ENCODE measurements at places on chromosomes 11 and 22.

DNA sequence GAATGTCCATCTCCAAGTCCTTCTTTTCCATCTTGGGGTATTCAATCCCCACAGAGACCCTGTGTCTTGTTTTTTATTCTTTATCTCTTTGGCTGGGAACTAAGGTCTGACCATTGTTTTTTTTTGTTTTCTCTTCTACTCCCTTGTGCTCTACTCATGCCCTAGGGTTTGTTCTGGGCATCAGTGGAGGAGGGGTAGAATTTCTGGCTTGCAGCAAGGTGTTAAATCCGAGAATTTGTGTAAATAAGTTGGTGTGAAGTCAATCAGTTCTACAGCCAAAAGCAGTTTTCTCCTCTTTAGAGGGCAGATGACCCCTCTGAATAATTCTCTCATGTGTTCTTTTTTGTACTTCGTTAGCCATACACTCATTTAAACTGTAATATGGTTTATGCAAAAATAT is 10.7 kb downstream of the CECR2 start:
- DNase-seq = no peak

DNA sequence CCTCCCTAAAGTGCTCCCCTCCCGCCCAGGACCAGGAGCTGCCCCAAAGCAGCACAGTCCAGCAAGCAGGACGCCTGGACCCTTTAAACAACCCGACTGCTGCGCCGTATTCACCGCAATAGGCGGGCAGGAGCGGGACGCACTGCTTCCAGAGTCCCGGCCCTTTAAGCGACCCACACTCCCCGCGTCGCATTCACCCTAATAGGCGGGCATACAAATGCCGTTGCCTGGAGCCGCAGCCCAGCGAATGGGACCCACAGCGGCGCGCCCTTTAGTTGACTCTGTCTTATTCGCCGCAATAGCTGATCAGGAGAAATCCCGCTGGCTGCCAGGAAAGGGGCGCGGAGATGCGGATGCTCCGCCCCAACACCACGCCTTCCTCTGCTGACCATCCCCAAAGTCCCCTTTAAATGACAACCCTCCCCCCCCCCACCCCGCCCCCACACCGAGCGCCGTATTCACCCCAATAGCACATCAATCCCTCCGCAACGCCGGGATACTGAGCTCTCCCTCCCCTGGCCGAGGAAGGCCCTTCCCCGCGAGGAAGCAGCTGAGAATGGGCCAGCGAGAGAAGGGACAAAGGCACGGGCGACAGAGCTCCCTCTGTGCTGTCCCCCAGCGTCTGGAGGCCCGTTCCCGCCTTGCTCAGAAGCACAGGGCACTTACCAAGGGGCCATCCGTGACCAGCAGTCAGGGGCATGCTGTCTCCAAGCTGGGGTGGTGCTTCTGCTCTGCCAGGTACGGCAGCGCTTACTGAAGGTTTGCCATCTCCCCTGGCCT is 4.7 kb downstream of the OSBPL5 start:
- DNase-seq = peak; percentile 28

- no peak for DNase-seq
These were observed 5.6 kb upstream of the KCTD17 start for GRCh38 chr22:37045958-37046357.

DNA sequence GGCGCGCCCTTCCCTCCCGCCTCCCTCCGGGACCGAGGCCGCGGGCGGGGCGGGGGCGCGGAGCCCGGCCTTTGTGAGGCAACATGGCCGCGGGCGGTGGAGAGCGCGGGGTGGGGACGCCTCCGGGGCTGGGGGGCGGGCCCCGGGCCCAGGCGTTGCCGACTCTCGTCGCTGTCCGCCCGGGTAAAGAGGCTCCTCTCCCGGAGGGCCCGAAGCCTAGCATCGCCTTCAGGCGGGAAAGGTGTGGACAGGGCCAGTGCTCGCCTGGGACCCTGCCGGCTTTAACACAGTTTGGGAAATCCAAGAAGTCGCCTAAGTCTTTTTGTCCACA is 369 bp downstream of the DGCR8 start:
- no peak for DNase-seq

- DNase-seq = no peak
These were observed 36.2 kb downstream of the DLG2 start for GRCh38 chr11:85590848-85591483.

DNA sequence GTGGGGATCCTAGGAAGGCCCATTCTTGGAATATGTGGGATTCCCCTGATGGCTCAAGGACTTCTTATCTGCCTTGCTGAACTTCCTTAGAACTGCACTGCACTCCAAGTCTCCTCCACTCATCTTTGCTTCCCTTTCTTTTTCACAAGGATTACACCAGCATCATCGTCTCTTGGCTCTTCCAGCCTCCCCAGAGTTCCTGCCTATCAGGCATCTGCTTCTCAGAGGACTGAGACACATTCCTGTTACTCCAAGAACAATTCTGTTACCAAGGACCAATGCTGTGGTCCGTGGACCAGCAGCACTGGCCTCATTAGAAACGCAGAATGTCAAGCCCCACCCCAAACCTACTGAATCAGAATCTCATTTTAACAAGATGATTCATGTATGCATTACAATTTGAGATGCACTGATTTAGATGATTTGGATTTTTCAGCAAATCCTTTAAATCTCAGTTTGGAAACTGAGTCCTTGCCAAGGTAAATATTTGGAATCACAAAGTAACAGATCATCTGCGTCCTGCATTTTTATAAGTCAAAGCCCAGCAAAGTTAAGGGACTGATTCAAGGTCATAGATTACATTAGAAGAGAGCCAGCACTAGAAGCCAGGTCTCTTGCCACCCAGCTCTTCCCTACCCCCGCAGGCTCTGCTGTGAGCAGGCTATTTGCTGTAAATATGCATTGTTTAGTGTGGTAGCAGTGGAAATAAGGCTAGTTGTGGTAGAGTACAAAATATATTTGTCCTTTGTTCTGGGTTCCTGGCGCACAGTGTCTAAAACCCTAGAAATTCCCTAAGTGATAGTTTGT is 110.9 kb downstream of the SWAP70 start:
- DNase-seq = no peak

DNA sequence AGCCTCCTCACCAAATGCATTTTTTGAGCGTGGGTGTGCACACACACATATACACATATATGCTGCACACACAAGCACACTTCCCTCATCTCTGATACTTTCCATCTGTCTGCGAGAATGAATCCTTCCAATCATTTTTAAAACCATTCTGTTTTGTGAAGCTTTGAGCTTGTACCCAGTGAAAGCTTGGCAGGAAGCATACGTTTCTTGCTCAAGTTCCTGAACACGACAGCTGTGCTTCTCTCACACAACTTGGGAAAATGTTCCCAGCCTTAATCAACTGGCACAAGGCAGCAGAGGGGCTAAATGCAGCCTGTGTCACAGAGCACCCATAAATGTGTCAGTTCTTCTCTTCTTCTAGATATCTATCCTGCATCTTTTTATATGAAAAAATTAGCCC is 524.0 kb upstream of the KIRREL3 start:
- DNase-seq = no peak

- no peak for DNase-seq
These were observed 25.3 kb upstream of the SLC25A1 start for GRCh38 chr22:19203834-19204233.

DNA sequence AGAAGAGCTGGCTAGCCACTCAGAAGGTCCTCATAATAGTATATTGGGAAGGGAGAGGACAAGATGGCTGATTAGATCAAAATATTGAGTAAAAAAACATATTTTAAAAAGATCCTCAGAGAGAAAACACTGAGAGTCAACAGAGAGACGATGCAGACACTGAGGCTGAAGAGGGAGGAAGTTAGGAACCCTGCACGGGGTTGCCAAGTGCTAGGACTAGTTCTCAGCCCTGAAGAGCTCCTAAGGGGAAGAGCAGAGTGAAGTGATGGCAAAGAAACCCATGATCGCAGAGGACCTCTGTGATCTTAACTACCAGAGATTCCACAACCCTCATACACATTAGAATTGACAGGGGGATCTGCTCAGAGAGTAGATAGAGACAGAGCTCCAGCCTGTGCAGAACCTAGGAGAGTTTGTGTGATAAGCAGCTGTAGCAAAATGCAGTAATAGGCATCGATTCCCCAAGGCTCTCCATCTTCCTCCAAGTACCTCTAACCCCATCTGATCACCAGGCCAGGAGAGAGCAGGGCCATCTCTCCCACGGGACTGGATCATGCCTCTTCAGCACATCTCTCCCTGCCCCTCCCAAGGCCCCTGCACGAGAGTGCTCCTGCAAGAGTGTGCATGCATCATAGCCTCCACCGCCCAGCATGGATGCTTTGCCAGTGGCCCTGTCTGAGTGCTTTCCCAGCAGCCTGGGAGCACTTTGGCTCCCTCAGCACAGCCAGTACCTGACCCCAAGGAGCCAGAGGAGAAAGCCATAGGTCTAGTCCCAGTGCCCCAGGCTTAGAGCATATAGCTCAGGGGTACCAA is 41.2 kb upstream of the ARL14EP start:
- DNase-seq = no peak

DNA sequence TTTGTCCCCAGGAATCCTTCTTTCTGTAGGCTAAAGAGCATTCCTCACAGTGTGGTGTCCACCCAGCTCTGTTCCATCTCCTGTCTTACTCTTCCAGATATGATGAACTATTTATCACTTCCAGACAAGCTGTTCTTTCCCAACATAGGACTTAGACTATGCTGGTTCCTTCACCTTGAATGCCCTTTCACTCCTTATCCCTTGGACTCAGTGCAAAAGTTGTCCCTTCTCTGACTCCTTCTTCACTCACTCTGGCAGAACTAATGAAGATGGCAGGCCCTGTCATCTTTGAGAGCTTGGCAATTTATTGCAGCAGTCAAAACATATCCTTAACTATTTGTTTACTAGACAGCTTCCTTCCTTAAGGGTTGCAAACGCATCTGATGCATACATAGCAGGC is 3.5 kb upstream of the OSBP2 start:
- DNase-seq = no peak

GRCh38 chr11:28621753-28622152 is 513.6 kb downstream of the METTL15 start:
- DNase-seq = no peak

- no peak for DNase-seq
These were observed 22.8 kb downstream of the NPAT start for GRCh38 chr11:108199446-108200321.

- no peak for DNase-seq
These were observed 62.6 kb upstream of the PHF21B start for GRCh38 chr22:45072322-45072903.

DNA sequence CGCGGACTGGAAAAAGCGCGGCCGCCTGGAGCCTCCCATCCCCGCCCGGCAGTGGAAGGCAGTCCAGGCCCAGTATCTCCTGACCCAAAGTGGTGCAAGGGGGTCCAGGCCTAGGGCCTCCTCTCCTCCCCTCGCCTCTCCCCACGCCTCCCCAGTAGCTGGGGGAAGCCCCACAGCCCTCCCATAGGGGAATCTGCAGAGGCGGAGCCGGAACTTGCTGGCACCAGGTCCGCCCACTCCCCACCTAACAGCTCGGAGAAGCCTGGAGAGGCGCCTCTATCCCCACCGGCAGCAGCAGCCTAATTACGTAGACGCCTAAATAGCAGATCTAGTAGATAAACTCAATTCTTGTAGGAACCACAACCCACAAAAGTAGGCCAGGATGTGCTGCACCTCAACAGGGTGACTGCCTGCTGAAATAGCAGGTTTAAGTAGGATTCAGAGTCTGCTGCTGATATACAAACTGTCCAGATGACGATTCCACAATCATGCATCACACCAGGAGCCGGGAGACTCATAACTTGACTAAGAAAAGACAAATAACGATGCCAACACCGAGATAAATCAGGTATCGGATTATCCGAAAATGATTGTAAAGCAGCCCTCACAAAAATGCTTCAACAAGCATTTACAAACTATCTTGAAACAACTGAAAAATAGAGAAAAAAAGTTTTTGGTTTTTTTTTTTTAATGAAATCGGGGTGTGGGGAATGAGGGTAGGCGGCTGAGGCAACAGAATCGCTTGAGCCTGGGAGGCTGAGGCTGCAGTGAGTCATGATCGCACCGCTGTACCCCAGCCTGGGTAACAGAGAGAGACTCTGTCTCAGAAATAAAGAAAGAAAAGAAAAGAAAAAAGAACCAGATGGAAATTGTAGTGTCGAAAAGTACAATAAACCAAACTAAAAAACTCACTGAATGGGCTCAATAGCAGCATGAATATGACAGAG is 11.4 kb upstream of the BRD1 start:
- DNase-seq = no peak
